ENCODE measurements at places on chromosomes 2 and 18. TPM values are rescaled to one million over a fixed set of nuclear protein-coding genes. Genes with fewer than 3 reads are reported as not detected.

- no peak for DNase-seq
Measured at GRCh38 chr18:12520442-12520992, 112.8 kb downstream of the PRELID3A start.

GRCh38 chr2:240441326-240441992, 6.0 kb downstream of the GPC1 start:
- DNase-seq: no peak

- no peak for DNase-seq
Measured at GRCh38 chr2:164675027-164675426, 53.7 kb upstream of the GRB14 start.

GRCh38 chr2:231272991-231273390, 74.6 kb downstream of the ARMC9 start:
- peak; percentile 47 for DNase-seq

GRCh38 chr2:119721043-119721442, 38.7 kb upstream of the PTPN4 start:
- DNase-seq: no peak

DNA sequence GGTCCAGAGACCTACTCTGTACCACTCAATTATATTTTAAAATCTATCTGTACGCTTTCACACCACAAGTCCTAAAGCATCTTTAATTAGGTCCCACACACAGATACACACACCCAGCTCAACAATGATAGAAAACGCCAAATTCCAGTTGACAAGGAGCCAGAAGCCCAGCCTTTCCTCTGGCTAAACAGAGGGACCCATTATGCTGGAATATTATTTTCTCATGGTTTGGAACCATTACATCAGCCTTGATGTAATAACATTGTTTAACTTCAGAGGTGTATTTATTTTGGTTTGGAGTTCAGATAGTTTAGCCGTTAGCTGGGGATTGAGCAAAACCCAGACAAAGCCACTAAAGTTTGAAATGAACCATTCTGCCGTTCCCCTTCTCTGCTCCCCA, 14.0 kb upstream of the INHBB start:
- DNase-seq: no peak

DNA sequence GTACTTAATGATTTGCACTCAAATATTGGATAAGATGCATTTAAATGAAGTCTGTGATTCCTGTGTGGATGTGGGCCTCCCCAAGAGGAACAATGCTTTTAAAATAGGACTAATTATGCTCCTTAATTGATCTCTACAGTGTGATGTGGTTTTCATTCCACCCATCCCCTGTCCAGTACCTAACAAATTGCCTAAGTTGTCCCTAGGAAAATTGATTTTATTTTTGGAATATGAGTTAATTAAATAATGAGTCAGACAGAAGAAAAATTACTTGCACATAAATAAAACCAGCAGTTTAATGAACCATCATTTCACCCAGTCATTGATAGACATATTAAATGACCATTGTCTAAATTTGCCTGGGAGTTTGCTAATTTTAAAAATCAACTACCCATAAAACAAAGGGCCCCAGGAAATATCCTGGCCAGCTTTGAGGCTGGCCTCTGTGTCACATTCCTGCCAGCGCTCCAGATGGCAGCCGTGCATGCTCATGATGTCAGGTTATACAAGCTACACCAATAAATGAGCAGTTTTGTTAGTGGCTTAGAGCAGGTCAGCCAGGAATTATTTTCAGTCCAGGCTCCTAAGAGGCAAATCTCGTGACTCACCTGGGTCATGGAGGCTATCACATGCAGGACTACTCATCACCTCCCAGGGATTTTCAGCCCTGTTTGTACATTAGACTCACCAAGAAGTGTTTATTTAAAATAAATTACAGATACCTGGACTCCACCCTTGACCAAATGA, 31.9 kb downstream of the ABHD3 start:
- no peak for DNase-seq

GRCh38 chr18:37714691-37715090, 149.1 kb upstream of the CELF4 start:
- DNase-seq: no peak

DNA sequence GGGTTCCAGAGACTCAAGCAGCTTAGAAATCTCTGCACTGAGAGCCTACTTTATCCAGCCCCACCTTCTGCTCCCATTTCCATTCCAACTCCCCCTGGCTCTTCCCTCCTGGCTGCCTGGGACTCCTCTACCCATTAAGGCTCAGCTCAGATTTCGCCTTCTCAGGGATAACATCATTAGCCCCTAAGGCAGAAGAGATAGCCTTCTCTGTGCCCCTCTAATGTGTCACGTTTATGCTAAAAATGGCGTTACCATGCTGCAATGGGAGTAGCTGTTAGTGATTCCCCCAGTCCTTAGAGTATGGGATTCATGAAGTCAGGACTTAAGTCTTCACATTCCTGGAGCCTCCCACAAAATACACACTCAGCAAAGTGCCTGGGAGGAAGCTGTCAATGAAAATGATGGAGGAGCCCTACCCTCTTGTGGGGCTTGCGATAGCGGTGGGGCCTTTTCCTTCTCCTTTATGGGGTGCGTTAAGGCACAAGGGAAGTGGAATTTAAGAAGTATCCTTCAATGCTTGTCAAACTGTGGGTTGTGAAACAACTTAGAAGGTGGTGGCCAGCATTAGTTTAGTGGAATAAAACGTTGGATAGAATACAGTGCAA, 144.7 kb upstream of the COPS8 start:
- no peak for DNase-seq

GRCh38 chr2:191581003-191581402, 96.9 kb upstream of the NABP1 start:
- no peak for DNase-seq

GRCh38 chr2:156334496-156335478, 2.3 kb upstream of the NR4A2 start:
- DNase-seq: peak; percentile 97

GRCh38 chr2:180601016-180601415, 379.4 kb upstream of the UBE2E3 start:
- DNase-seq: no peak

DNA sequence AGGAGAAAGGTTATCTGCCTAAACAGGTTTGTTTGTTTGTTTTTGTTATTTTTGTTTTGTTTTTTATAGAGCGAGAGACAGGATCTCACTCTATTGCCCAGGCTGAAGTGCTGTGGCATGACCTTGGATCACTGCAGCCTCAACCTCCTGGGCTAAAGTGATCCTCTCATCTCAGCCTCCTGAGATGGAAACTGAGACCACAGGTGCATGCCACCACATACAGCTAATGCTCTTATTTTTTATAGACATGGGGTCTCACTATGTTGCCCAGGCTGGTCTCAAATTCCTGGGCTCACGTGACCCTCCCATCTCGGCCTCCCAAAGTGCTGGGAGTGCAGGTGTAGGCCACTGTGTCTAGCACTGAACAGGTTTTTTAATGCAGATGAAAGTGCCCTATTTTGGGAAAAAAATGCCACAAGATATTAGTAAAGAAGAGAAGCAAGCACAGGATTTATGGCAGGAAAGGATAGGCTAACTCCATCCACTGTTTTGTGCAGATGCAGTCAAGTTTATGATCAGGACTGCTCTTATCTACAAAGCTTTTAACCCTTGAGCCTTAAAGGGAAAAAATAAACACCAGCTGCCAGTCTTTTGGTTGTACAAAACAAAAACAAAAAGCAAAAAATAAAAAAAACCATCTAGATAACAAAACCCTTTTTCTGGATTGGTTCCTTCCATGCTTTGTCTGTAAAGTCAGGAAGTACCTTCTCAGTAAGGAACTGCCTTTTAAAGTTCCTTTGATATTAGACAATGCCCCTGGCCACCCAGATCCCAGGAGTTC, 29.4 kb downstream of the MAP4K3 start:
- no peak for DNase-seq

- no peak for DNase-seq
Measured at GRCh38 chr2:146135245-146135644, 1615.3 kb upstream of the ZEB2 start.

DNA sequence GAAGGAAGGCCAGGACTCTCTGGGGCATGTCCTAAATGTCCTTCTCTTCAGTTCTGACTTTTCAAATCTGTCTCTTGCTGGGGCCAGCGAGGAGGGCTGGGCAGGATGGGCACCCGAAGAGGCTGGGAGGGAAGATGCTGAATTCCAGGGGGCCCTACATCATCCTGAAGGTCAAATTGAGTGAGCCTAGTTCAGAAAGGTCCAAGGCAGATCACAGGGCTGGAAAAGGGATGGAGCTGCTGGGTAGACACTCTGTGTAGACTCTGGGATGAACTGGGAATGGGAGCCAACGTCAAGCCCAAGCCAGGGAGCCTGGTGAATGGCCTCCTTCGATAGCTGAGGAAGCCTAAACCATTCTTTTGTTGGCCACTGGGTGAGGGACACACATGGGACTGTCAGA, 133.1 kb downstream of the MYCN start:
- no peak for DNase-seq

DNA sequence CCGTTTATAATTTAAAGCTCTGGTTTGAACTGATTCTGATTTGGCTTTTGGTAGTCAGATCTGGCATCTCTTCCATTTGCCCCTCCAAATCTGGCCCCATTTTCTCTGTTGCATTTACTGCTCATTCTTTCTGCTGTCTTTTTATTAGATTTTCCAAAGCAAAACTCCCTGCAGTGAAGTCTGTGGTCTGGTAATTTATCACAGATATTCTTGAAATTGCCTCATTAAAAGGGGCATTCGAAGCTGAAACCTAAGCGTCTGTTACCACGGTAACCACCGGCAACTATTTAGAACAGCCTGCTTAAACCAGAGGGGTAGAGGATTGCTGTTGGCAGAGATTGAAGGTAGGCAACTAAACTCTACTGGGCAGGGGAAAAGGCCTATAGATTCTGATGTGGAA, 111.5 kb upstream of the UPP2 start:
- no peak for DNase-seq

- DNase-seq: peak; percentile 64
Measured at GRCh38 chr2:239762655-239763269, 262.4 kb downstream of the NDUFA10 start.

DNA sequence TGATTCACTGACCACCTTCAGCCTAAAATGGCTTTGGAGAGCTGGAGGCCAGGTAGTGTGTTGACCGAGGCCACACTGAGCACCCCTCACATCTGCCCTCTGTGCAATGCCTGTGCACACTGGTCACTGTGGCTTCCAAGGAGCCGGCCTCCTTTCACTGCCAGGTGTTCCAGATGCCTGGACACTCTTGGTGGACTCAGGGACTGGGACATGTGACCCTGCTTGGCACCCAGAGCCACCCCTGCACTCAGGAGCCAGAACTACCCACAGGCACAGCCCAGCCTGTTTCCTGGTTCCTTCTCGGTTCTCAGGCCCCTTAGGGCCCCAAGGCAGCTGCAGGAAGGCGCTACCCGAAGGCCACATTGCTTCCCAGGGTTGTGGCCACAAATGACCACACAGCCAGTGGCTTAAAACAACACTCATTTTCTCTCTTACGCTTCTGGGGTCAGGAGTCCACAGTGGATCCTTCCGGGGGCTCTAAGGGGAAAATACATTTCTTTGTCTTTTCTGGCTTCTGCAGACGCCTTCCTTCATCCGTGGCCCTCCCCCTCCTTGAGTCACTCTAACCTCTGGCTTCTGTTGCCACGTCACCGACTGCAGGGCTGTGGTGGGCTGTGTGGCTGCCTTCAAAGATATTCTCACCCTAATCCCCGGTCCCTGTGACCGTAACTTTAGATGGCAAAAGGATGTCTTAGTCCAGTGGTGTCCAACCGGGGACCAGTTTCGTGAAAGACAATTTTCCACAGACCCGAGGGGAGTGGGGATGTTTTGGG, 78.6 kb downstream of the ASB1 start:
- DNase-seq: peak; percentile 59

- DNase-seq: no peak
Measured at GRCh38 chr2:73494031-73494430, 108.4 kb downstream of the ALMS1 start.

DNA sequence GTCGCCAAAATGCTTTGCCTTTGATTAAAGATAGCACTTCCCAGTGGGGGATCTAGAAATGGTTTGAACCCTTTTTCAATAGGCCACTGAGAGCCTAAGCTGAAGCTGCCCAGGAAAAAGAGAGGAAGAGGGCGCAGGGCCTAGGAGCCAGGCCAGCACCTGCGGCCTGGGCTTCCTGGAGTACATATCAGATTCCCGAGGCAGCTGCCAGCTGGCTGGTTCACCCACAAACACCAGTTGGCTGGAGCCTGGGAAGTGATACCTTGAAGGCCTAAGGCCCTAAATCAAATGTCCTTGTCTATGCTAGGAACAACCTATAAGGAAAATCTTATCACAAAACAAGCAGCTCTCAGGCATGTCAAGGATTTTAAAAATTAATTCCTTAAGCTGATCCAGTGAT, 37.1 kb downstream of the ANKRD44 start:
- DNase-seq: no peak

DNA sequence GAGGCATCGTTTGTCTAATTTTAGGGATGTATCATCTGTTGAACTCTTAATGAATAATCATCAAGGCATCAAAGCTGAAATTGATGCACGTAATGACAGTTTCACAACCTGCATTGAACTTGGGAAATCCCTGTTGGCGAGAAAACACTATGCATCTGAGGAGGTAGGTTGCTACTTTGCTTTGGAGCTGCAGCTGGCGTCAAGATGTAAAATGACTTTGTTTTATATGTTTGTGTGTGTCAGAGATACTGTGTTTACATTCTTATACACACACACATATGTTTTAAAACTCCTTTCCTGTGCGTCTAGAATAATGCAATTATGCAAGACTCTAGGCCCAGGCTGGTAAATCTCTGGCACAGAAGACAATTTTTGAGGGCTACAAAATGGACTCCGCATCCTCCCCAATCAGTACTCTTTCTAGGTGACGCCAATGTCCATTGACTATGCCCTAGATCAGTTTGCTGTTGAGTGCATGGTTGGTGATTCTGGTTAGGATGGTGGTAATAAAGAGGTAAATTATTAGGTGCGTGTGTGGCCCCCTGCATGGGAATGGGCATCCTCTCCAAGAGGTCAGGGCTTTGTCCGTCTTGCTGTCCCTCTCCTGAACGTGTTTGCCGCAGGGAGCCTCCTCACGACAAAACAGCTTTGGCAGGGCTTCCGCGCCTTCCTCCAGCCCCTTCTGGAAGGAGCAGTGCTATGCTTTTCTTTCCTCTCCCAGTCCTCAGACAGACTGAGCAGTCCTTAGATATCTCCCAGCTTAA, 68.2 kb upstream of the EML6 start:
- DNase-seq: no peak

- DNase-seq: peak; percentile 95
Measured at GRCh38 chr2:218398437-218399390, 954 bp upstream of the CTDSP1 start.

GRCh38 chr2:12006850-12007249, 260.4 kb downstream of the LPIN1 start:
- no peak for DNase-seq

DNA sequence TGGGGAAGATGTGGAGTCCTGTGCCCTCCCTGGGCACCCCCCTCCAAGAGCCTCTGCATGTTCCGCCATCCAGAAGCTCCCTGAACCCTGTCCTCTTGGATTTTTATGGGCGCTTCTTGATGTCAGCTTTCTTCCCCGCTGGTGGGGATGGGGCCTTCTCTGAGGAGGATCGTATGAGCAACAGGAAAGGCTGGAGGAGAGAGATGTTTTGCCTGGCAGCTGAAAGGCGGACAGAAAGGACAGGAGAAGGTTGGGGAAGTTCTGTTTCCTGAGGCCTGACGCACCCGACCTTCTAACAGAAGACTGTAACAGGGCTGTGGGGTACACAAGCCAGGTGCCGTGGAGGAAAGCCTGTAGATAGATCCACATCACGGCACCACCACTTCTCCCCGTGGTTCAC, 238.8 kb downstream of the LDLRAD4 start:
- no peak for DNase-seq

Gene GLB1L
- 13.5 TPM for total RNA-seq

Gene CASP10
- total RNA-seq: 10.7 TPM

Gene KHK
- total RNA-seq: 4.7 TPM

Gene C2orf66
- 0.26 TPM for total RNA-seq

Gene GCFC2
- 23.4 TPM for total RNA-seq

Gene SCTR
- total RNA-seq: not detected

Gene SERPINB10
- not detected for total RNA-seq
